Omental fat pad (tissue), 4 donors: ENCODE measurements at places on chromosomes 4 and X.

GRCh38 chr4:128880662-128881061, 71.2 kb downstream of the JADE1 start:
- DNase-seq = no peak

GRCh38 chrX:63809173-63809572, 24.2 kb upstream of the ARHGEF9 start:
- DNase-seq = no peak

DNA sequence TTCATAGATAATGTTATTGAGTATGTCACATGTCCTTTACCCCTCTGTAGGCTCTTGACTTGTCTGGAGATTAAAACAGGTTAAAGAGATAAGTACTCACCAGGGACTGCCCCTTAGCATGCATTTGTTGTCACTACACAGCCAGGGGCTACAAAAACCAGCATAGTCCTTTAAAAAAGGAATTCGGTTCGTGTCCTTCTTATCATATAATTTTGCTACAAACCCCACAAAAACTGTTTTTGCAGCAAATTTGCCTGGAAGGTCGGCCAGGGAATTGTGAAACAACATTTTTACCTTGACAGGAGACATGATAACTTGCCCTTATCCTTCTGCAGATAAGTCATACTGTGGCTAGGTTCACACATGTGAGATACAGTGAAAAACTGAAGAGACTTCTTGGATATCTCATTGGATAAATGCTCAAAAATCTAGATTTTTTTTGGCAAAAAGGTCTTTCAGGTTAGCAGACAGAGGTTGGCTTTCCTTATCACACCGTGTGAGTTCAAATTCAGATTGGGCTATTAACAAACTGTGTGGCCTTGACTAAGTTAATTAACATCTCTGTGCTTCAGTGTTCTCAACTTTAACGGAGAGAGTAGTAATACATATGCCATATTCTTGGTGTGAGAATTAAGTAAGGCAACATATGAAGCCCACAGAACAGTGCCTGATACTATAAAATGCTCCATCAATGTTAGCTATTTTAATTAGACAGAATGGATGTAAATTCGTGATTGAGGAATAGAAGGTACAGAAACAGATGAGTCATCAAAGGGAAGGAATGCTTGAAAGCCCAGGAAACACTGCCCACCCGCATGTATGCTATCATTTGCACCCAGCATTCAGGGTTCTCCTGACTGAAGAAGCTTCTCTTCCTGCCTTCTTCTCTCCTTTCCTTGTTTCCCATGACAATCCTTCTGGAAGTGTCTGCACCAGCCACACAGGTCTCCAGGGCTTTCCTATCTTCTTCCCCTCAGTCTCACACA, 30.0 kb downstream of the FAM9C start:
- DNase-seq = no peak

GRCh38 chr4:138398322-138398721, 156.2 kb upstream of the SLC7A11 start:
- no peak for DNase-seq

DNA sequence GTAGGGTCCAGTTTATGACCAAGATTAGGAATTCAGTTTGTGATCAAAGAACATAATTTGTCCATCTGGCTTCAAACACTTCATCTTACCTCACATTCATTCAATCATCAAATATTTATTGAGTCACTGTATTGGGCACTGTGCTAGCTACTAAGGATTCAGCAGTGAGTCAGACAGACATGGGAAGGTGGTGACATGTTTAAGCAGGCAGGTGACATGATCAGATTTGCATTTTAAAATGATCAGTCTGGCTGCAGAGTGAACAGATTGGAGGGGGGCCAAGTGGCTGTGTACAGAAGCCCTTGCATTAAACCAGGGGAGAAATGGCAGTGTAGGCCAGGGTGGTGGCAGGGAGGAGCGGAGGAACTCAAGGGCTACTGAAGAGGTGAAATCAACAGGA, 25.1 kb upstream of the APLN start:
- no peak for DNase-seq

- DNase-seq = no peak
Measured at GRCh38 chrX:109635146-109635545, 10.2 kb upstream of the KCNE5 start.

GRCh38 chr4:18297684-18298083, 276.1 kb upstream of the LCORL start:
- DNase-seq = no peak

- DNase-seq = no peak
Measured at GRCh38 chrX:132433551-132433950, 55.3 kb downstream of the MBNL3 start.

DNA sequence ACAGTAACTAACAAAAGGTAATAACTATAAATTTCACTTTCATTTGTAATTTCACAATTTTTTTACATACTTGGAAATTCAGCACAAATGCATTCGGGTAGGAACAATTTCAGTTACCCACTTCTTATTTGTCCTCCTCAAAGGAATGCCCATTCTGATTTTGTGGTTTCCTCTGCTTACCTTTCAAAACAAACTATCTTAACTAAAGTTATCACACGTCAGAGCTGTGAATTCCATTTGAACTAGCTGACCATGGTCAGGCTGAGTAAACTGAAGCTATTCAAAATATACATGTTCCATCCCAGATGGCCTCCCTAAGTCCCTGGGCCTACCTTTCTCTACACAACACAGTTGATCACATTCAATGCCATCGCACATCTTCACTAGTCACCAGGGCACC, 4.5 kb downstream of the CTPS2 start:
- DNase-seq = no peak

DNA sequence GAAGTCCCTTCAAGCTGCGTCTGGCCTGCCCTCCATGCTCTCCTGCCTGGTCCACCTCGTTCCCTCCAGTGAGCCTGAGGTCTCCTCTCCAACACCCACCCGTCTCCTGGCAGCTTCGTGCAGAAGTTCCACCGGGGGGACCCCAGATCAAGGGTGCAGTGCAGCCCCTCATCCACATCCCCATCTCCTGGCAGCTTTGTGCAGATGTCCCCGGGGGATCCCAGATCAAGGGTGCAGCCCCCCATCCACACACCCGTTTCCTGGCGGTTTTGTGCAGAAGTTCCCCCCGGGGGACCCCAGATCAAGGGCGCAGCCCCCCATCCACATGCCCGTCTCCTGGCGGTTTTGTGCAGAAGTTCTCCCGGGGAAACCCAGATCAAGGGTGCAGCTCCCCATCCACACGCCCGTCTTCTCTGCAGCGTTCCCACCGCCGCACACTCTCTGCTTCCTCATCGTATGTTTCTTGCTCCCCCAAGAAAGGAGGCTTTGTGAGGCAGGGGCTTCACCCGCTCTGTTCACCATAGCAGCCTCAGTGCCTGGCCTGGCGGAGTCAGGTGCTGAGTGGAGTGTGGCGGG, 35.7 kb downstream of the PIGG start:
- no peak for DNase-seq

- no peak for DNase-seq
Measured at GRCh38 chrX:104419211-104419610, 146.8 kb upstream of the IL1RAPL2 start.

DNA sequence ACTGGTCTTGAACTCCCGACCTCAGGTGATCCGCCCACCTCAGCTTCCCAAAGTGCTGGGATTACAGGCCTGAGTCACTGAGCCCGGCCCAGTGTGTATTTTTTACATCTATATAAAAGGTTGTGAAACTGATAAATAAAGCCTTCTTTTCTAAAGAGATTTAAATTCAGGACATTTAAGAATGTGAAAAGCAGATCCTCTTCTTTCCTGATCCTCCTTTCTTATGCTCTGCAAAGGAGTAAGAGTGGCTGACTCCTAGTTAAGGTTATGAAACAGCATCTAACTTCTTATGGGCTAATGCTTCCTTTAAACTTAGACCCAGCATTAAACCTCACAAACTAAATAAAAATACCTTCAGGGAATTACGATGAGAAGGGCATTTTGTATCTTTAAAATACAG, 197.7 kb upstream of the MAB21L2 start:
- DNase-seq = no peak
